Astrocyte of the spinal cord (primary cell): ENCODE measurements at places on chromosomes 1 and 21.

DNA sequence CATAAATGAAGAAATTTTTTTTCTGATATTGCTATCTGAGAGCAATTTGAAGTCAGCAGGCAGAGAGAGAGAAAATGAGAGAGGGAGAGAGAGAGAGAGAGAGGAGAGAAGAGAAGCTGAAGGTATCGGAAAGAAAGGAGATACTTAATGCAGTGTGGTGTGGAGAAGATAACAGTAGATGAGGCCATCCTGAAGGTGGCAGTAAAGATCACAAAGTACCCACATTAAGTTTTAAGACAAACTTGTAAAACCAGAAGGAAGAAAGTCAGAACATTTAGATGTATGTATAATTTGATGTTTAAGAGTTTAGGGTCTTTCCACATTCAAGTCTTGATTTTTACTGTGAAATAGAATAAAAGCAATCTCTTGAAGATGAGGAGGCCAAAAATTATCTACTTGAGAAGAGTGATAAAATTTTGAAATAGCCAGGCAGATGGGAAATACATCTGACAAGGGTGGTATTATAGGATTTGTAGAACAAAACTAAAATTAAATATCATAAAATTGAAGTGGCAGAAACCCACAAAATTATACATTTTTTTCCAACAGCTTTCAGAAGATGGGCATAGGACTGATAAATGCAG, 1753.4 kb downstream of the MRPL39 start:
- DNase-seq = peak; percentile 24

DNA sequence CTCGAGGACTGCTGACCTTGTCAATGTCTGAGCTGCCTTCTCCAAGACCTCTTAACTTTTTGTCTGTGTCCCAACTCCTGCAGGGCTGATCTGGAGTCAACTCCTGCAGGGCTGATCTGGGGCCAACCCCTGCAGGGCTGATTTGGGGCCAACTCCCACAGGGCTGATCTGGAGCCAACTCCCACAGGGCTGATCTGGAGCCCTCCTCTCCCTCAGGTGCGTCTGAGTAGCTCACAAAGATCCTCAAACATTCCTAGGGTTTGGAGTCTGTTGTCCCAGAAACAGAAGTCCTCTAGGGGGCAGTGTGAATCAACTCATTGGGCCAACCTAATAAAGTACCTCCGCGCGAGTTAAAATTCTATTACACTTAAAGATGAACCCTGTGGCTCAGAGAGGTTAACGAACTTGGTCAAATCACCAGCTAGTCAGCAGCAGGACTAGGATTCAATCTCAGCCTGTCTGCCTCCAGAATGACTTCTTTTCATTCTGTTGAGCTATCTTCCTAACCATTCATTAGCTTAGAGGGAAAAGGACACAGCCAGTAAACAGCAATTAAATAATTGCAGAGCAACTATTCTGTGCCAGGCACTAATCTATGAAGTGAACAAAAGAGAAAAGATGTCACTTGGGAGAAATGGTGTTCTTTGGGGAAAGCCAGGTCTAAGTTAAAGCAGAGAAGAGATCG, 17.2 kb upstream of the RLF start:
- DNase-seq = peak; percentile 63

GRCh38 chr21:45154511-45155508, 80.4 kb downstream of the ADARB1 start:
- peak; percentile 80 for DNase-seq

- no peak for DNase-seq
Measured at GRCh38 chr1:165734906-165735305, 33.8 kb downstream of the TMCO1 start.

- no peak for DNase-seq
Measured at GRCh38 chr1:108077991-108078390, 113.0 kb upstream of the VAV3 start.

DNA sequence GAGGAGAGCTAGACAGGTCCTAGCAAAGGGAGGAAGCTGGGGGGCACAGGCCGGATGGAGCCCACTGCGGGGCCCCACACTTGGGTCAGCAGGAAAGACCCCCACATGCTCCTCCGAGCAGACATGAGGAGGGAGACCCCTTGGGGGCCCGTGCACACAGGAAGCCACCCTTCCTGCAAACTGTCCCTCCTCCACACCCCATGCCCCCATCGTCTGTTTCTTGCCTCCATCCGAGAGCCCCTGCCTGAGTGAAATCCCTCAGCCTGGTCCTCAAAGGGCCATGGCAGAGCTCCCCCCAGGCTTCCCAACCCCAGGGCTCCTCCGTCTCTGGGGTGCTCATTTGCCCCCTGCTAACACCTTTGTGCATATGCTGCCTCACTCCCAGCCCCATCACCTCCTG, 168.0 kb downstream of the PRDM16 start:
- DNase-seq = no peak

DNA sequence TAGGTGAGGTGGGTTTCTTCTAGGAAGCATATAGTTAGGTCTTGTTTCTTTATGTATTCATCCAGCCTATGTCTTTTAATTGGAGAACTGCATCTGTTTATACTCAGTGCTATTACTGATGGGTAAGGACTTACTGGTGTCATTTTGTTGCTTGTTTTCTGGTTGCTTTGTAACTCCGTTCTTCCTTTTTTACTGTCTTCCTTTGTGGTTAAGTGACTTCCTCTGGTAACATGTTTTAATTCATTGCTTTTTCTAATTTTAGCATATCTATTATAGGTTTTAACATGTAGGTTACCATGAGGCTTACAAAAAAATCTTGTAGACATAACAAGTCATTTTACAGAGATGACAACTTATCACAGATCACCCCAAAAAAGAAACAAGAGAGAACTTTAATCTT, 160.8 kb downstream of the VAV3 start:
- DNase-seq = no peak

- DNase-seq = no peak
Measured at GRCh38 chr1:53420341-53420740, 38.9 kb upstream of the DMRTB1 start.

DNA sequence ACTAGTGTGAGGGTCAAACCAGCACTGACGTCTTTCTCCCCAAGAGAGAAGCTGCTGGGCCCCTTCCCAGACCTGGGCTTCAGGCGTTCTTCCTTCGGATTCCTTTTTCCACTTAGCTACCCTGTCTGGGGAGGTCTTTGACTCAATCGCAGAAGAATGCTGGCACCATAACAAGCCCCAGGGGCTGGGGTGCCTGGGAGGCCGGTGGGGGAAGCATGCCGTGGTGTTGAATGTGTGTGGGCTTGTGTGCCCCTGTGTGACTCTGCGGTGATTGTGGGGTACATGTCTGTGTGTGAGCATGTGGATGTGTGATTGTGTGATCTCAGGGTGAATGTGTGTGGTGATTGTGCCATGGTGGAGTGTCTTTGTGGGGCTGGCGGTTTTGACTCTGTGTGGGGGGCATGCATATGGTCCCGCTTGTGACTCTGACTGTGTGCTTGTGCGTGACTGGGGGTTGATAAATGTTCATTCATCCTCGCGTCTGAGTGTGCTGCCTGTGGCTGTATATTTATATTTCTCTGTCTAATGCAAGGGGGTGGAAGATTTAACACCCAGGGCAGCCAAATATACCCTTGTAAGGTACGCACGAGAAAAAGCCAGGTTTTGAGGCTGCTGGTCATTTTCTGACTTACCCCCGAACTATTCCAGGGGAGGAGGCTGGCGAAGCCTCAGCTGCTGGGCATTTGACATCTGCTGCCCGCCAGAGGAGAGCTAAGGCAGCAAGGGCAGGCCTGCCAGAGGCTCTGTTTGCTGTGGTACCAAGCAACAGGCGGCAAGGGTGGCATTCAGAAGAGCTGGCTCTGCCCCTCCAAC, 1.1 kb upstream of the SYNC start:
- DNase-seq = peak; percentile 99

DNA sequence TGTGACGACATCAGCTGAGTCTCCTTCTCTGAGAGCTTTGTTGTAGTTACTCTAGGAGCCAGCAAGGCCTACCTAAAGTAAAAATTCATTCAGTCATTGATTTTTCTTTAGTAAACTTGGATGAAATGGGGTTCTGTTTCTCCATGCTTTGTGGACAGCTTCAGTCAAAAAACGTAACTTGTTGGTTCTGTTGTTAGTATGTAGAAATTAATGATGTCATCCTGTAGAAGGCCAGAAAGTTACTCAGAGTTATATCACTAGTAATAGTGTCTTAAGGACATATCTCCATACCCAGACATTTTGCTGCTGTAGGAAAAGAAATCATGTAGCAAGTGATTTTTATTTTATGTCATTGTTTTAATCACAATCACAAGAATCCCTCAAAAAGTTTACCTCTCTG, 43.0 kb downstream of the KDM1A start:
- no peak for DNase-seq

- peak; percentile 86 for DNase-seq
Measured at GRCh38 chr1:94093996-94094395, 27.0 kb downstream of the ABCA4 start.

- DNase-seq = no peak
Measured at GRCh38 chr1:49190138-49190537, 413.4 kb upstream of the BEND5 start.

DNA sequence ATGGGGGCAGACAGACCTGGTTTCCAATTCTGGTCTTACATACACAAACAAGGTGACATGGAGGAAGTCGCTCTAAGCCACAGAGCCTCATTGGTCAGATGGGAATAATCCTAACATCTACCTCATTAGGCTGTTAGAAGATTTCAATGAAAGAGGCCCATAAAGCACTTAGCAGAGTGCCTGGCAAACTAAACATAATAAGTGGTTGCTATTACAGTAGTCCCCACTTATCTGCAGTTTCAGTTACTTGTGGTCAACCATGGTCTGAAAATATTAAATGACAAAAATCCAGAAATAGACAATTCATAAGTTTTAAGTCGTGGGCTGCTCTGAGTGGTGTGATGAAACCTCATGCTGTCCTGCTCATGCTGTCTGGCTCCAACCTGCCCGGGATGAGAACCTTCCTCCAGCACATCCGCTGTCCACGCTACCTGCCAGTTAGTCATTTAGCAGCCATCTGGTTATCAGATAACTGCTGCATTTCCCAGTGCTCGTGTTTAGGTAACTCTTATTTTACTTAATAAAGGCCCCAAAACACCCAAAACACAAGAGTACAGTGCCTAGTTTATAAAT, 112.3 kb downstream of the DDX20 start:
- DNase-seq = no peak

DNA sequence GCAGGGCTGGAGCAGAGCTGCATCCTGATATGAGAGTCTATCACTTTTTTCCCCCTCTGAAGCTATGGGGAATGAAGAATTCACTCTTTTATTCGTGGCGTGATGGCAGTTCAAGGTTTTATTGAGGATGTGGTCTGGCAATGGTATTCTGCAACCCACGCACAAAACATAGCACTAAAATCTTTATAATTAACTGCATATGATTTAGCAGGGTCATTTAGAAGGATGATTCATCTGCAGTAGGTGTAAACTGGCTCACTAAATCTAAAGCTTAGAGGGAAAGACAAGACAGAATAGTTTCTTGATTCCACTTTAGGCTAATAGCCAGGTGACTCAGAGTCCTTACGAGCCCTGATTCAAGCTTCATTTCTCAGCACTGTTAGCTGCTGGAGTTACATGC, 25.0 kb upstream of the CHRM3 start:
- DNase-seq = peak; percentile 75

DNA sequence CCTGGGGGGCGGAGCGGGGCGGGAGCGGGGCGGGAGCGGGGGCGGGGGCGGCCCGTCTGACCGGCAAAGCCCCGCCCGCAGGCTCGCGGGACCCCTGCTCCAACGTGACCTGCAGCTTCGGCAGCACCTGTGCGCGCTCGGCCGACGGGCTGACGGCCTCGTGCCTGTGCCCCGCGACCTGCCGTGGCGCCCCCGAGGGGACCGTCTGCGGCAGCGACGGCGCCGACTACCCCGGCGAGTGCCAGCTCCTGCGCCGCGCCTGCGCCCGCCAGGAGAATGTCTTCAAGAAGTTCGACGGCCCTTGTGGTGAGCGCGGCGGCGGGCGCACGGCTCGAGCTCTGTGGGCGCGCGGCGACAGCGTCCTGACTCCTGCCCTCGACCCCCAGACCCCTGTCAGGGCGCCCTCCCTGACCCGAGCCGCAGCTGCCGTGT, 21.2 kb downstream of the AGRN start:
- no peak for DNase-seq

DNA sequence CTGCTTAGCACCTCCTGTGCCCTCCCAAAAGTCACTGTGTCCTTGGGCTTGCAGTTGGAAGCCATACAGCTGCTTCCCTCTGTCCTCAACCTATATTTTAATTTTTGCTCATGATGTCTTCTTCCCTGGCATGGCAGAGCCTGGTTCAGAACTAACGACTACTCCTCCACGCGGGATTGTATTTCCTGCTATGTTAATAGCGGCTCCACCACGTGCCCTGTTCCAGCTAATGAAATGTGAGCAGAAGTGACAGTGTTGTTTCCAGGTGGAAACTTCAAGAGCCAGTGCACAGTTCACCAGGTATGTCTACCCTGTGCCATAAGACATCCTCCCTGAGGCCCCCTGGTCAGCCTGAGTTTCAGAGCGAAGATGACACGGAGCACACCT, 52.1 kb downstream of the DHRS3 start:
- no peak for DNase-seq

GRCh38 chr1:201656311-201657032, 117.5 kb downstream of the NAV1 start:
- peak; percentile 63 for DNase-seq

- no peak for DNase-seq
Measured at GRCh38 chr1:41013796-41014195, 7.7 kb downstream of the SLFNL1 start.

DNA sequence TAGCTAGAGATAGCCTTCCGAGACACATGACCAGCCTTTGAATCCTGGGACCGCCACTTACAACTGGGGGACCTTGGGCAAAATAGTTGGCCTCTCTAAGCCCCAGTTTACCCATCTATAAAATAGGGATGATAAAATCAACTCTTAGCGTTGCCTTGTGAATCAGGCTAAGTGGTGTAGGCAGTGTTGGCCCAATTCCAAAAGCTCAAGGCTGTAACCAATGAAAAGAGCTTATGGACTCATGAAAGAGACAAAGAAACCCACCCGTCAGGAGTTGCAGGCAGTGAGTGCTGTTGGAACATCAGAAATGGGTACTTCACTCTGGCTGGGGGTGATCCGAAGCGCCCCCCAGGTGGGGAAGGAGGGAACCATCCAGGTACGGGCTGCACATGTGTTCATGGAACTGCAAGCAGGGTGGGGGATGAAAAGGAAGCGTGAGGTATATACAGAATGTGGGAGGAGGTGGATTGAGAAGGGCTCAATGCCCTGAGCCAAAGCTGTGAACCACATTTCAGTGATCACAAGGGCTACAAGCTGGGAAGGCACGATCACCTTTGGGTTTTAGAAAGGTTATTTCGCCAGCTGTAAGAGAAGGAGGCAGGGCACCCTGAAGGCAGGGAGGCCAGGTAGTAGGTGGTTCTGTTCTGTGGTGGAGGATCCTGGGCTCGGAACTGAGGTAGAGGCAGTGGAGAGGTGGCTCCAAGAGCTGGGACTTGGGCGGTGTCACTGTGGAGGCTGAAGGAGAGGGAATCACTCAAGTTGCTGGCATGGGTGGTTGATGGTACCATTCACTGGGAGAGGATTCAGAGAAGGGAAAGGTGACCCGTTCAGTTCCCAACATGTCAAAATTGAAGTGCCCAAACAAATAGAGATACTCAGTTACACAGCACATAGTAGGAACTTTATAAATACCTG, 11.4 kb upstream of the KIAA1614 start:
- DNase-seq = no peak

GRCh38 chr21:44872649-44873355, 688 bp downstream of the PTTG1IP start:
- peak; percentile 35 for DNase-seq

GRCh38 chr1:11145741-11146140, 43.4 kb upstream of the ANGPTL7 start:
- DNase-seq = no peak

- DNase-seq = peak; percentile 95
Measured at GRCh38 chr1:59707178-59707791, 107.5 kb upstream of the HOOK1 start.

GRCh38 chr1:201556841-201557571, 18.1 kb downstream of the NAV1 start:
- DNase-seq = peak; percentile 70
